ENCODE measurements at places on chromosomes 16 and 17.
A peak's percentile ranks its signal among the peaks of the same experiment; 100 is the strongest.

DNA sequence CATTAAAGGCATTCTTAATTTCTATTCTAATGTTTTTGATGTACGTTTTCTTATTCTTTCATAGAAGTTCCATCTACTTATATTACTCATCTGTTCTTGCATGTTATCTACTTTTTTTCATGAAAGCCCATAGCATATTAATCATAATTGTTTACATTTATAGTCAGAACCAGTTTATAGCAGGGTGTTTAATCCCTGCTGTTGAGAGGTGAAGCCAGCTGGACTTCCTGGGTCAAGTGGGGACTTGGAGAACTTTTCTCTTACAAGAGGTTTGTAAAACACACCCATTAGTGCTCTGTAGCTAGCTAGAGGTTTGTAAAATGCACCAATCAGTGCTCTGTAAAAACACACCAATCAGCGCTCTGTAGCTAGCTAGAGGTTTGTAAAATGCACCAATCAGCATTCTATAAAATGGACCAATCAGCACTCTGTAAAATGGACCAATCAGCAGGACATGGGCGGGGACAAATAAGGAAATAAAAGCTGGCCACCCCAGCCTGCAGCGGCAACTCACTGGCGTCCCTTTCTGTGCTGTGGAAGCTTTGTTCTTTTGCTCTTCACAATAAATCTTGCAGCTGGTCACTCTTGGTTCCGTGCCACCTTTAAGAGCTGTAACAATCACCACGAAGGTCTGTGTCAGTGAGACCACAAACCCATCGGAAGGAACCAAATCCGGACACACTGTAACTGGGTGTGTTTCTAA, 120.6 kb downstream of the TANC2 start:
- DNase-seq: peak; percentile 39

GRCh38 chr17:71407981-71408380, 712.8 kb upstream of the SOX9 start:
- DNase-seq: no peak

DNA sequence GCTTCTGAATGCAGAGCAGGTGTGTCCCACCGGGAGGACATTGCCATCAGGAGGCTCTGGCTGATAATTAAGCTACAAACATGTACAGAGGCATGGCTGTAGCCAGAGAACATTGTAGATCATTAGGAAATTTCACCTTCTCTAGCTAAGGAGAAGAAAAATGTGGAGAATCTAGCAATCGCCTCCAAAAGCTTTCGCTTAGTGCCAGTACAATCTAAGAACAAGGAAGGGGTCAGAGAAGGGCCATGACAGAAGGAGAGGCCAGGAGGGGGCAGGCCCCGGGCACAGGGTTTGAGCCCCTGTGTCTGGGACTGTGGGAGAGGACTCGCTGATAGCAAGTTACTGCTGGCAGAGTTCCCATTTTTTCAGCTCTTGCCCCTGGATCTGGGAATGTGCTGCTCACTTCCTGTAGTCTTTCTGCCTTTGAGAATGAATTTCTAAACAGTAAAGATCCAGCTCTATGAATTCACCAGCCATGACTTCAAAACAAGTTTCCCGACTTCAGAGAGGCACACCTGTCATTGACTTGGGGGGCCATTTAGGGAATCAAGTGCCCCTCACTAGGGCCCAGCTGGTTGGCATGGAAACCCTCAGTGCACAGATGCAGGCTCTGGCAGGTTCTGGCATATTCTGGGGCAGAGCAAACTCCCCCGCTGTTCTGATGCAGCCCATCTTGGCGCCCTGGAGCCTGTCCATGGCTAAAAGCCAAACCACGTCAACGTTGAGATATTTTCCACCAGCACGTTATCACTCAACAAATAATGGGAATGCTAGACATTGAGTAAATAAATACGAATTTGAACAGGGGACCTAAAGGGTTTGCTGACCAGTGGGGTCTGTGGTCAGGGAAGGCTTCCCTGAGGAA, 59.5 kb upstream of the CACNG4 start:
- peak; percentile 55 for DNase-seq

- no peak for DNase-seq
These were observed 1.8 kb downstream of the KRT15 start for GRCh38 chr17:41516830-41517283.

GRCh38 chr16:85728879-85729278, 22.0 kb downstream of the C16orf74 start:
- DNase-seq: no peak

DNA sequence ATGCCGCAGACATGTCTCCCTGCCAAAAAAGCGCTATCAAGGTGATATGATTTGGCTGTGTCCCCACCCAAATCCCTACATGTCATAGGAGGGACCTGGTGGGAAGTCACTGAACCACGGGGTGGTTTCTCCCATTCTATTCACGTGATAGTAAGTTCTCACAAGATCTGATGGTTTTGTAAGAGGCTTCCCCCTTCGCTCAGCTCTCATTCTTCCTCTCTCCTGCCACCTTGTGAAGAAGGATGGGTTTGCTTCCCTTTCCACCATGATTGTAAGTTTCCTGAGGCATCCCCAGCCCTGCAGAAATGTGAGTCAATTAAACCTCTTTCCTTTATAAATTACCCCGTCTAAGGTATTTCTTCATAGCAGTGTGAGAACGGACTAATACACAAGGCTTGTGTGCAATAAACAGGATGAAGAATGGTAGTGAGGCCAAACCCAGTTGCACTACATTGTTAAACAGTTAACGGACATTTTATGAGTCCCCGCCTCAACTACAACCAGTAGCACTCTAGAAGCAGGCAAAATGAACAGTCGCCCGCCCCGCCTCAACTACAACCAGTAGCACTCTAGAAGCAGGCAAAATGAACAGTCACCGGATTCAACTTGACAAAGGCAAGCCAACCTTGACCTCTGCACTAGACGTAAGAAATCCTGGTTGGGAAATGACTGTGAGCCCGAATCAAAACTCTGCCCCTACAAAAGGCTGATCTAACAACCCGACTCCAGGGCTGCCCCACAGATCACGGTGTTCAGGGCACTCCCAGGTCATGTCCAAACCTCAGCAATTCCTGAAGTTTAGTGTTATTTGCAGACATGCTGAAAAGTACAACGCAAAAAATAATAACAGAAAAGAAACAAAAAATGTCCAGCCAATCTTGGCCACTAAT, 26.3 kb downstream of the VPS53 start:
- peak; percentile 35 for DNase-seq

DNA sequence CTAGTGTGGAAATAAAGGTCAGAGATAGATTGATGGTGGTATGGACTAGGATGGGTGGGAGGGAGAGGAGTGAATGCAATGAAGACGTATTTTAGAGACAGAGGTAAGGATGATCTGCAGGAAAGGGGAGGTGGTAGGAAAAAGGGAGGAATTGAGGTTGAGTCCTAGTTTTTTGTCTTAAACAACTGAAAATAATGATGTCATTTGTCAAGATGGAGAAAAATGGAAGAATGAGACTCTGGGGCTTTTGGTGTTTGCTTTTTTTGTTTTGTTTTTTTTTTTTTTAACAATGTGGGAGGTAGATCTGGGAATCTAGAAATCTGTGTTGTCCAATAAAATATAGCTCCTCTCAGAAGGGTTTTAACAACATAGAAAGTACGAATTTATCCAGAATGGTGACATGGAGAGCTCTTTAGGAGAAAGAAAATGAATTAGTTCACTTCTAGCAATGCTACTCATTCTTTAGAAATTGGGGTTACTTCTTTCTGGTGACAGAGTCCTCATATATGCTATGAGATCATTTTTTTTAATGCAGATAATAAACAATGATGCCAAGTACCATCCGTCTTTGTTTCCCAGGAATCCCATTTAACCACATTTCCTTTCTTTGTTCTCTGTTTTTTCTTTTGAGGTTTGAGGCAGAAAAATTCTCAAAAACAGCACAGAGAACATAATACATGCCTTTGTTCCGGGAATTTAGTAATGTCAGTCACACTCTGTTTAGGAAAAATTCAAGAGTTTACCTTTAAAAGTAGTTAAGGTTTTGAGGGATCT, 225.3 kb upstream of the COX10 start:
- peak; percentile 63 for DNase-seq

DNA sequence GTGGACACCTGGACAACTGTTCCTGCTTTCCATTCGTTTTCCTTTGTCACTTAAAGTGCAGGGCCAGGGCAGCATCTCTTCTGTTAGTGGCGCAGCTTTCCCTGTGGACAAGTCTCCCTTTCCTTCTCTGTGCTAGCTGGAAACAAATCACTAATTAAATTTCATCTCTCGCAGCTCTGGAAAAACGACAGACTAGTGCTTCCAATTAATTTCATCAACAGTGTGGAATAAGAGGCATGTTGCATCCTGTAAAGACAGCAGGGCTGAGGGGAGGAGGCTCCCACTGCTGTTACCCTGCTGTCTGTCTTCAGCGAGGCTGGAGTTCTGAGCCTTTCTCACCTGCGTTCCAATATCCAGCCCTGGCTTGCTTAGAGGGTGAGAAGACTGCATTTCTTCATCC, 352.1 kb upstream of the HSBP1 start:
- no peak for DNase-seq

DNA sequence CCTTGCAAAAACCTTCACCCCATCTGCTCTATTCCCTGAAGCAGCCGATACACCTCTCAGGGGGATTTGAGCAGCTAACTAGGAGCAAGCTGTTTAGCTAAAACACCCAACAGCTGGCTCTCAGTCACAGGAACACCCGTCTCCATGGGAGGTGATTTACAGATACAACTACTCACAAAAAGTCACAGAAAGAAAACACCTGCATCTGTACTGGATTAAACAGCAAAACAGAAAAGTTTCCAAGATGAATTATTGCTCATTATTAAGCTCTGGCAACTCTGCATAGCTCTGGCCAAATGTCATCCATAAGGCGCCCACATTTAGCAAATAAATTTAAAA, 22.3 kb downstream of the GJC1 start:
- no peak for DNase-seq

DNA sequence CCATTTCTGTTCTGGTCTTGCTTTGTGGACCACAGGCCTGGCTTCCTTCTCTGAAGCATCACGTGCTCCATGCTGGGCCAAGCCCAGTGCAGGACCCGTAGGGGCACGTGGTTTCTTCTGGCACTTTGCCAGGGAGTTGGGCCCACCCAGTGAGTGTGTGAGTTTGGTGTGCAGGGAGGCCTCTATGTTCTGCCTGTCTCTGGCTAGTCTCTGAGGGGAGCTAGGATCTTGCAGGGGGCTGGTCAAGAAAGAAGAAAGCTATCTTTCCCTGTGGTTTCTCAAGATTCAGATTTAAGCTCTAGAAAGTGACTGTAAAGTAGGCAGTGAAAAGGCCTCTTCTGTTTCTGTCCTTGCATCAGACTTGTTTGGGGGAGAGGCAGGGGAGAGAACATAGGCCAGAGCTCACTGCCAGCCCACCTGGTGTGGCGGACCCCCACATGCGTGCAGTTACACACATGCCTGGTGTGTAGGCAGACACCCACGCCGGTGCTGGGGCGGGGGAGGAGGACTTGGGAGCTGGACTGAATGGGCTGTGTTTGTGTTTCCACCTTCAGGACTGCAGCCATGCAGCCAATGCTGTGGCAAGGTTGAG, 11.8 kb downstream of the LASP1 start:
- peak; percentile 58 for DNase-seq

DNA sequence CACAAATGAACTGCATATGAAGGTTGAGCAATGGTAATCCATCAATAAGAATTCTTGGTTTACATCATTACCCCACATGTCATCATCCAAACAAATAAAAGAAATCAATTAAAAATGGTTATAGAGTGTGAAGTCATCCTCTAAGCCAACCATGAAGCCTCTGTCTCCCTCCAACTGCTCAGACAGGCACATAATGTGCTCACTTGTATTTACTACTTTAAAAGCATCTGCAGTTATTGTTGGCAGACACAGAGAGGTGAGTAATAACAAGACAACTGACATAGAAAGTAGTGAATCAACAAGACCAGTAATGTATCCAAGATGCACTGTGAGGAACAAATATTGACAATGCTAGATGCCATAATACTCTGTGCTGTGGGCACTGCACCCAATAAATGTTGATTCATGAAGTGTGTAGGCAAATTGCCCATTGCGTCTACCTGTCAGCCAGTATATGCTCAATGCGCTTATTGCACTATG, 20.0 kb downstream of the ADAMTS18 start:
- peak; percentile 32 for DNase-seq

DNA sequence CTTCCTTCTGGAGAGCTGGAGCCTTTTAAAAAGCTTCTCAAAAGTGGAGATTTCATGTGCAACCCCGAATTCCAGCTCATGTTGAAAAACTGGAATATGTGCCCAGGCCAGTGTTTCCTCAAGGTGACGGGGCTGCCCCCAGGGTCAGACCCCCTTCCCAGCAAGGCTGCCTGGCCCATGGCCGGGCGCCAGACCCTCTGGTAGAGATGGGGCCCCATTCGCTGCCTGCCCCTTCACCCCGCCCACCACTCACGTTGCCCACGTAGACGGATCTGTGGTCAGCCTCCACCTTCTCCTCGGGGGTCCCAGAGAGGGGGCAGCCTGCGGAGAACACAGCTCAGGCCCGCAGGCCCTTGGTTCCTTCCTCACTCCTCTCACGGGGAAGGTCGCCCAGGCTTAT, 1.1 kb downstream of the PABPN1L start:
- DNase-seq: no peak

DNA sequence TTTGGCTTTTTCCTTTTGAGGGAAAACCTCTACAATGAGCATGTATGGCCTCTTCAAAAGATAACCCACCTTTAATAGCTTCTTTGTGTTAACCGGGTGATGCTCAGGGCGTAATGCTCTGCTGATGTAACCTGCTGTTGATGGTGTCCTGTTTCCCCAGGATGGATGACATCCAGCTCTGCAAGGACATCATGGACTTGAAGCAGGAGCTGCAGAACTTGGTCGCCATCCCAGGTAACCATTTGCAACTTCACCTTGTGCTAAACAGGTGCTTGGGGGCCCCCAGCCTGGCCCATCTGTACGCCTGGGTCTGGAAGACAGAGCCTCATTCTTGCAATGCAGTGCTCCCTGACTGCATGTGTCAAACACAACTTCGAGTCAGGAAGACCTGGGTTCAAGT, 75.1 kb downstream of the MARF1 start:
- DNase-seq: no peak

- no peak for DNase-seq
These were observed 2.9 kb downstream of the TNS4 start for GRCh38 chr17:40498281-40499084.

- no peak for DNase-seq
These were observed 48.5 kb downstream of the NSRP1 start for GRCh38 chr17:30165147-30165546.

GRCh38 chr17:2042390-2042847, 597 bp downstream of the OVCA2 start:
- DNase-seq: peak; percentile 47

GRCh38 chr17:68390888-68391545, 66.3 kb downstream of the WIPI1 start:
- no peak for DNase-seq

- DNase-seq: no peak
These were observed 12.7 kb upstream of the SPECC1 start for GRCh38 chr17:19996502-19996901.

- DNase-seq: no peak
These were observed 38.5 kb downstream of the CNOT1 start for GRCh38 chr16:58591083-58591482.

DNA sequence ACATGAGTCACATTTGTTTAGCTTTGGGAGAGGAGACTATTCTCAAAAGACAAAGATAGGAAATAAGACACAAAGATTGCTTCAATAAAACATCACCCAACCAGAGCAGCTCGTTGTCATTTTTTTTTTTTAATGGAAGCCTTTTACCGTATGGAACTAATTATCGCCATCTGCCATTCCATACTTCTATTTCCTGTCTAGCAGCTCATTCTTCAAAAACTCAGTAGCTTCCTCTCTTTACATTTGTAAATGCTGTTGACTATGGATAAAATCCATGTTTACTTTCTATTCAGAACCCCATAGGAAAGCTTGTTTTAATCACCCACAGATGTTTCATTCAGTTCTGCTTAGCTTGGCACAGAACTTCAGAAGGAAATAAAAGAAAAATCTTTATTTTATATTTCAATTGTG, 110.0 kb upstream of the PSMD7 start:
- peak; percentile 0 for DNase-seq

GRCh38 chr17:56982312-56982711, 4.4 kb downstream of the SCPEP1 start:
- no peak for DNase-seq
